Effector memory CD8-positive, alpha-beta T cell (primary cell): ENCODE measurements at places on chromosomes 7 and 10.

- H3K4me1 ChIP-seq, result no peaks in the 10 kb centered on the region
- no peak overlapping the region for H3K27ac ChIP-seq
- DNase-seq, result no peak
- no peak overlapping the region for H3K4me3 ChIP-seq
- no peaks in the 10 kb centered on the region for H3K36me3 ChIP-seq
- peaks cover 7% of the 10 kb centered on the region for H3K27me3 ChIP-seq
These were observed 116.1 kb downstream of the TPST1 start for GRCh38 chr7:66321283-66321682.

DNA sequence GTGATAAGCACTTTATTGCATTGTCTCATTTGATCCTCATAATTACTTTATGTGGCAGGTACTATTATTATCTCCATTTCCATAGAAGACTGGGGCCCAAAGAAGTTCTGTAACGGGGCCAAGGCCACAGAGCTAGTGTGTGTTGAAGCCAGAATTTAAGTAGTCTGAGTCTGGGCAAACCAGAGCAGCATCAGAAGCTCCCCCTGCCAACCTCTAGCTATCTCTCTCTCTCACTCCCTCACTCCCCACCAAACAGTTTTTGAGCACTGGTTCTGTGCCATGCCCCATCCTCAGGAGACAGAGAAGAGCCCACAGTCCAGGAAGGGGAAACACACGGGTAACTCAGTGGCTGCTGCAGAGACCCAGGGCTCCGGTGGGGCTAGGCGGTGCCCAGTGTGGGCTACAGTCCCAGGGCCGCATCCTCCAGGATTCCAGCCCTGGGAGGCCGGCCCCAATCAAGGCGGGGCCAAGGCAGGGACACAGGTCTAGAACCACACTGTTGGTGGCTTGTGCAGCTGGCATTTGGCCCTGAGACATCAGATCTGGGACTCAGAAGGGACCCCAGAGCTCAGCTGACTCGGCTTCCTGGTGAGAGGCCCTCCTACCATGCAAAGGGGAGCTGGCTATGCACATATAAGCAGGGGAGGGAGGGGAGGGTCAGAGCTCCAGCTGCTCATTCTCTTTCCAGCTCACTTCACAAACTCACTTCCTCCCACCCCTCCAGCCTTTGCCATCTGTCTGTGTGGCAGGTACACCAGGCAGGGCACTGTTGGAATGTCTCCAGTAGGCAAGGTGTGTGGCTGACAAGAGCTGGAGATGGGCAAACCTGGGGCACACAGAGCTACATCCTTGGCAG, 34.4 kb downstream of the COL13A1 start:
- DNase-seq, result no peak
- H3K4me3 ChIP-seq, result no peak overlapping the region
- H3K27me3 ChIP-seq, result peaks cover 82% of the 10 kb centered on the region

DNA sequence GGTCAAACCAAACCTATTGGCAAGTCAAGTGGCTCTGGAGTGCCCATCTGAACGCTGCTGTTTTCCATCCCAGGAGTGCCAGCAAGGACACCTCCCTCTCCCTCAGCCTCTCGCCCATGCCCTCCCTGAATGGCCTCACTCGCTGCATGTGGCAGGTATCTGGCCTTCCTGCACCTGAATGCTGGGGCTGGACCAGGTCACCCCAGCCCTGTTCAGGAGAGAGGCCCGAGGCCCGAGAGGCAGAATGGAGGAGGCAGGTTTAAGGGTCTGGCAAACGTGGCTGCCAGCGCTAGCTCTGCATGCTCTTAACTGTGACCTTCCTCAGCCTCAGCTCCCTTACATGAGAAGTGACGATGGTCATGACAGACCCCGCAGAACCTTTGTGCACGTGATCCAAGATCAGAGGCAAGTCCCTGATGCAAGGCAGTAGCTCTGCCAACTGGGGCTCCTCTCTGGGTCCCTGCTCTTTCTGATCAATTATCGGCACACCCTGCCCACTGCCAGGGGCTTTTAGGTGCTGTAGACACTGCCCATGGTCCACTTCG, 295.7 kb upstream of the ZMIZ1 start:
- no peak for DNase-seq
- H3K4me1 ChIP-seq, result no peaks in the 10 kb centered on the region
- H3K4me3 ChIP-seq, result no peak overlapping the region
- no peaks in the 10 kb centered on the region for H3K27me3 ChIP-seq
- no peaks in the 10 kb centered on the region for H3K36me3 ChIP-seq

- no peaks in the 10 kb centered on the region for H3K27me3 ChIP-seq
- H3K27ac ChIP-seq, result no peak overlapping the region
- H3K4me1 ChIP-seq, result no peaks in the 10 kb centered on the region
- H3K4me3 ChIP-seq, result no peak overlapping the region
These were observed 20.8 kb downstream of the GRM3 start for GRCh38 chr7:86664486-86664885.

- H3K36me3 ChIP-seq, result no peaks in the 10 kb centered on the region
- no peak overlapping the region for H3K4me3 ChIP-seq
- peaks cover 20% of the 10 kb centered on the region for H3K27me3 ChIP-seq
- DNase-seq, result no peak
These were observed 89.1 kb downstream of the GRB10 start for GRCh38 chr7:50693455-50694130.

DNA sequence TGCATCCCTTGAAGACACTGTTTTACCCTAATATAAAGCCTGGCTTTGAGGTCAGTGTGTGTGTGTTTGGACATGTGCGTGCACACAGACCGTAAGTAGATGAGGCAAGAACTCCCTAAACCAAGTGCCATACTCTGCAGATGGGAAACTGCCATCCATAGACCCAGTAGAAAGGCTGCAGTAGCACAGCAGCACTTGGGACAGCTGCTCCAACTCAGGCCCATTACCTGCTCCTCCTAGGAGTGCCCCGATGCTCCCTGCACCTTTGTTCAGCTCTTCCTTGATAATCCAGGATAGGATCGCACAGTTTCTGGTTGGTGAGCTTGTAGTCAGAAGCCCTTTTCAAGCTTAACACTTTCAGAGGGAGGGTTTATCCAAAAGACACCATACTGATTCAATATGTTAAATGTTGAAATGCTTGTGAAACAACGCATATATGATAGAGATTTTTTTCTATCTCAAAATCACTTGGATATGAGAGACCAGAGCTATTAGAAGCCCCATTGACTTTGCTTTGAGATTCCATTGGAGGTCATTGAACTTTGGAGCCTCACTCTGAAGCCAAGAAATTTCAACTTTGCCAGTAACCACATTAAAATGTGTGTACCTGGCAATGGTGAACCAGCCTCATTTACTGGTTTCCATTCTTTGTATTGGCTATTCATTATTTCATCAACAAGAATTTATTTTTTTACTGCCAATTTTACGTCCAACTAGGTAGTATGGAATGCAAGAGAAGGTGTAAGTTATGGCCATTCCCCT, 757.0 kb upstream of the GALNT17 start:
- no peak overlapping the region for H3K27ac ChIP-seq
- H3K27me3 ChIP-seq, result no peaks in the 10 kb centered on the region
- H3K36me3 ChIP-seq, result peaks cover 3% of the 10 kb centered on the region
- peaks cover 2% of the 10 kb centered on the region for H3K4me1 ChIP-seq
- DNase-seq, result no peak

- no peaks in the 10 kb centered on the region for H3K27me3 ChIP-seq
- no peak overlapping the region for H3K4me3 ChIP-seq
- DNase-seq, result no peak
- H3K27ac ChIP-seq, result no peak overlapping the region
- H3K36me3 ChIP-seq, result no peaks in the 10 kb centered on the region
These were observed 215.7 kb upstream of the CSTF2T start for GRCh38 chr10:51915031-51915542.

DNA sequence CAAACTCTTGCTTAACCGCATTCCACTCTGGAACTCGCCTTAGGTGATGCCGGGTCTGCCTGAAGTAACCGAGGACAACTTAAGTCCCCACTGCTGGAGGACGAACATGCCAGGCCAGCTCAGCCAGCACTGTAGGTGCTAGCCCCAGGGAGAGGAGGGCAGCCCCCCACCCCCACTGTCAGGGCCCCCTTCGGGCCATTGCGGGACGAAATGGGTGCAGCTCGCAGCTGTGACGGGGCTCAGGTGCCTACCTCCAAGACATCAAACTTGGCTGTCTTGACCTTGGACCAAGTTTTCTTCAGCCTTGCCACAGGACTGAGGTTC, 60.4 kb downstream of the CSGALNACT2 start:
- H3K27ac ChIP-seq, result no peak overlapping the region
- no peak overlapping the region for H3K4me3 ChIP-seq
- H3K27me3 ChIP-seq, result no peaks in the 10 kb centered on the region
- H3K36me3 ChIP-seq, result peaks cover 26% of the 10 kb centered on the region
- H3K4me1 ChIP-seq, result peaks cover 6% of the 10 kb centered on the region

GRCh38 chr7:100607111-100607510, 4.9 kb downstream of the PCOLCE start:
- peaks cover 17% of the 10 kb centered on the region for H3K36me3 ChIP-seq
- DNase-seq, result no peak
- H3K4me3 ChIP-seq, result peak overlapping the region; percentile 3
- no peaks in the 10 kb centered on the region for H3K27me3 ChIP-seq
- H3K27ac ChIP-seq, result peak overlapping the region; percentile 49
- peaks cover 16% of the 10 kb centered on the region for H3K4me1 ChIP-seq

DNA sequence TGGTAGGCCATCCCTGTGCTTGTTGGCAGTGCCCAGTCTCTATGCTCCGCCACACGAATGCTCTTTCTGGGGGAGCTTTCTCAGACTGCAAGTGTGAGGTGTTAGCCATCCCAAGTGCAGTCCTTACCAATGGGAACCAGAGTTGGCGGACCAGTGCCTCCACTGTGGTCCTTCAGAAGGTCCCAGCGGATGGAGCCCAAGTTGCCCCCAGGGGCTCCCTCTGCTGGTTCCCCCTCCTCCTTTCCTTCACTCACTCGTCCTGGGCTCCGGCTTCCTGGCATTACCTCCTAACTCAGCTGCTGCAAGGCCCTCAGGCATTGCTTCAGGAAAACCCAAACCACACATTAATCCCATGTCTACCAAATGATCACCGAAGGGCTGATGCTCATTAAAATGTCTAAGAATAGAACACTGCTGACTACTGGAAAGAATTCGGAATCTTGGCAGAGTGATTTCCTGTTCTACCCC, 139.8 kb downstream of the CUBN start:
- H3K4me1 ChIP-seq, result peaks cover 1% of the 10 kb centered on the region
- no peaks in the 10 kb centered on the region for H3K27me3 ChIP-seq
- no peak overlapping the region for H3K27ac ChIP-seq
- no peak for DNase-seq

DNA sequence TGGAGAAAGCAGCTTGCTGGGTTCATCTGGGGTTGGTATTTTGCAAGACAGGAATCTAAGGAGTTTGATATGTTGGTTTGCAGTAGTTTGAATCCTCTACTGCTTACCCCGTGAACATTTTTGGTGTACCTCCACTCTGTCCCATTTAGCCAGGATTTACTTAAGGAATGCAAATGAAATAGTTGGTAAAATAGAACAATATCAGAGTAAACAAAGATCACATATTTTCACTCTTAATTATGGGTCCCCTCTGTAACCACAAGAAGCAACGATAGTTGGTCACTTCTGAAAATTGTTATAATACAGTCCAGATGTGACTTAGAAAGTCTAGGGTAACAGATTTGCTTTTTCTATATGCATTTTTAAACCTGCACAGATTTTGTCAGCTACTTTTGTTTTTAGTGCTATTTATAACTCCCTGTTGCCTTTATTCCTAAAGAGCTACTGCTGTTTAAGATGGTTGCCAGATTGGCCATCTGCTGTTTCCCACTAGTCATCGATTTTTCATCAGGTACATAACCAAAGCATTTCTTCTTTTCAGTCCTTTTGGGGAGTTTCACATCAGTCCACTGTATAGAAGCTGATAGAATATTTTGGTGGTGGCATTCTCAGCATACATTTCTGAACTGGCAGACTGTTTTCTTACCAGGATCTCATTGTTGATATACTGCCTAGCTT, 37.6 kb downstream of the MAPK8 start:
- H3K27me3 ChIP-seq, result no peaks in the 10 kb centered on the region
- H3K27ac ChIP-seq, result no peak overlapping the region
- H3K4me1 ChIP-seq, result peaks cover 23% of the 10 kb centered on the region
- peaks cover 17% of the 10 kb centered on the region for H3K36me3 ChIP-seq
- no peak overlapping the region for H3K4me3 ChIP-seq
- DNase-seq, result no peak

- no peak for DNase-seq
- no peak overlapping the region for H3K4me3 ChIP-seq
- no peaks in the 10 kb centered on the region for H3K36me3 ChIP-seq
- H3K27ac ChIP-seq, result no peak overlapping the region
- no peaks in the 10 kb centered on the region for H3K4me1 ChIP-seq
These were observed 97.8 kb downstream of the DIP2C start for GRCh38 chr10:591646-592045.

DNA sequence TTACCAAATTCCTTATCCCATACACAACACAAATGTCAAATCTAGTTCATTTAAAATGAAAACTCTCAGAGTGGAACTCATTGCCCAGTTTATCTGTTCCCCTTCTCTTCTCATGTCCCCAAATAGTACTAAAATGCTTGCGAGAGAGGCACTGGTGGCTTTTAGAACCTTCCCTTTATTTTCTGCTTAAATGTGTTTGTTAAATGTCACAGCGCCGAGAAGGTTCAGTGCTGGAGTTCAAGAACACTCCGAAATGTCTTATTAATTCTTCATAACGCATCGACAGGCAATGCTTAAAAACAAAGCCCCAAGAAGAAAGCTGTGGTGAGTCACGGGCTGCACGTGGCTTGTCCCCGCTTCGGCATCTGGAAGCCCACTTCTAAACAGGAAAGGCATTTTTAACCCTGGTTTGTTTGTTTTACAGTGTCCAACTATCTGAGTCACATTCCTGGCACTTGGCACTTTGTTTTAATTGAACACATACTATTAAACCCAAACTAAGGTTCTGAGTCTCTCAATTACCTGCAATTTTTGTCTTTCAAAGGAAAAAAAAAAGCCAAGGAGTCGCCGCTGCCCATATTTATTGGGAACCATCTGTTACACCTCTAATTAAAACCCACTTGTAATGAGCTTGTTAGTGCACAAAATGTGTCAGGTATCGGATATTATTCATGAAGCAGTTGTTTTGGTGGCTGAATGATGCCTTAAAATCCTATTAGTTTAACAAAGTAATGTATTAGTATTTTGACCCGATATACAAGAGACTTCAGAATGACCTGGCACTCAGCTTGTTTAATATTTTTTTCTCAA, 49.9 kb upstream of the MGMT start:
- H3K4me3 ChIP-seq, result no peak overlapping the region
- no peak for DNase-seq

DNA sequence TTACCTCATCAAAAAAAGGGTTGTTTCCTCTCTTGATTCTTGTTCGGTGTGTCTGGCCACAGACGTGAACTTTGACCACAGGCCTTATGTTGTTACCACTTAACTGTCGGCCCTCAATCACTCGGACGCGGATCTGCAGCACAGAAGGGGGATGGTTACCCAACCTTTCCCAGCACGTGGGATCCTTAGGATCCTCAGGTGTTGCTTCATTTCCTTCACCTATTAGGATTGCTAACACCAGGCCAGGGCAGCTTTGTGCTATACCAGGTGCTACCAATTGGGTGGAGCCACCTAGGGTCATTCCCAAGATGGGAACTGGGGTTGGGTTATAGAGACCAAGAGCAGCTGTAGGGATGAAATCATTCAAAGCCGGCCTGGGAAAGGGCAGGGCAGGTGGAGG, 73.4 kb downstream of the MYOF start:
- H3K4me1 ChIP-seq, result peaks cover 22% of the 10 kb centered on the region
- H3K27me3 ChIP-seq, result no peaks in the 10 kb centered on the region
- no peak overlapping the region for H3K27ac ChIP-seq
- no peak overlapping the region for H3K4me3 ChIP-seq

- no peaks in the 10 kb centered on the region for H3K4me1 ChIP-seq
- no peak overlapping the region for H3K27ac ChIP-seq
- no peak overlapping the region for H3K4me3 ChIP-seq
- DNase-seq, result no peak
These were observed 341.3 kb downstream of the ARL4A start for GRCh38 chr7:13028825-13029099.

GRCh38 chr7:111527545-111527944, 34.7 kb downstream of the IMMP2L start:
- DNase-seq, result no peak
- H3K4me1 ChIP-seq, result peaks cover 18% of the 10 kb centered on the region
- H3K36me3 ChIP-seq, result no peaks in the 10 kb centered on the region
- no peak overlapping the region for H3K27ac ChIP-seq
- peak overlapping the region; percentile 51 for H3K4me3 ChIP-seq
